ENCODE measurements at places on chromosomes 13 and 19. TPM values are rescaled to one million over a fixed set of nuclear protein-coding genes. Genes with fewer than 3 reads are reported as not detected.

Gene ELANE
- 0.63 TPM for total RNA-seq

Gene RNF225
- 0.42 TPM for total RNA-seq

Gene CEACAM20
- not detected for total RNA-seq

Gene SIGLEC12
- total RNA-seq, result not detected

Gene LILRB5
- total RNA-seq, result 0.10 TPM

Gene SUGP2
- total RNA-seq, result 41.5 TPM

Gene ERICH6B
- not detected for total RNA-seq

Gene CLEC11A
- 3.8 TPM for total RNA-seq

Gene MBD3L4
- total RNA-seq, result not detected

Gene CRX
- total RNA-seq, result not detected

Gene SCN1B
- total RNA-seq, result 0.73 TPM

Gene ZNF256
- 17.3 TPM for total RNA-seq

Gene PBX4
- 12.7 TPM for total RNA-seq

Gene MAP2K2
- 56.4 TPM for total RNA-seq

Gene FGF9
- 1.4 TPM for total RNA-seq

Gene CKM
- total RNA-seq, result not detected

Gene KLK15
- not detected for total RNA-seq

Gene ZNF816
- total RNA-seq, result 11.0 TPM

Gene TSEN34
- total RNA-seq, result 15.5 TPM

Gene ZNF625
- 1.7 TPM for total RNA-seq
